ENCODE measurements at places on chromosomes 6 and 20. TPM values are rescaled to one million over a fixed set of nuclear protein-coding genes. Genes with fewer than 3 reads are reported as not detected.

The ECHDC1 gene
- 115 TPM for total RNA-seq

The MUC21 gene
- not detected for total RNA-seq

The NCOA5 gene
- 20.4 TPM for total RNA-seq

The NEDD9 gene
- 4.3 TPM for total RNA-seq

The OVOL2 gene
- total RNA-seq = not detected

The MAK gene
- not detected for total RNA-seq

The MED20 gene
- 30.6 TPM for total RNA-seq

The SSTR4 gene
- not detected for total RNA-seq

The VIP gene
- total RNA-seq = 0.32 TPM

The SLC22A3 gene
- total RNA-seq = not detected

The PARD6B gene
- total RNA-seq = not detected

The OSTM1 gene
- total RNA-seq = 25.9 TPM

The DLK2 gene
- total RNA-seq = 0.51 TPM

The C20orf144 gene
- 0.63 TPM for total RNA-seq

DNA sequence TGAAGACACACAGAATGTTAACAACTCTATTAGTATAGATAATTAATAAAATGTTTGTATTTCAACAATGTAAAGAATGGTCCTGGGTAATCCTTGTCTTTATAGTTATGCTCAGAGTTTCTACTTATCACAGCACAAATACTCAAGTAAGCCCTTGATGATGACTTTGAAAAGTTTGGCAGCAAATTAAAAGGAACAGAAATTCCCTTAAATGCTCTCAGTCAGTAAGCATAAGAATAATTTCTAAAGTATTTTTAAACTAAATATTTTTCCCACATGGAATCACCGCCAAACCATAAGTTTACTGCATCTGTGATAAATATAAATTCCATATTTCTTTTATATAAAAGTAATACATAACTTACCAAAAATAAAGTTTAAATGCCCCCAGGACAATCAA lies 96.1 kb downstream of the COL12A1 start:
- no peak for DNase-seq

- DNase-seq = peak; percentile 25
These were observed 28.3 kb upstream of the FBXO30 start for GRCh38 chr6:145842693-145843546.

- no peak for DNase-seq
These were observed 74.3 kb downstream of the ARID1B start for GRCh38 chr6:156851454-156851921.

GRCh38 chr20:16224836-16225235 lies 348.4 kb downstream of the KIF16B start:
- DNase-seq = no peak

- no peak for DNase-seq
These were observed 1123.5 kb upstream of the MAP3K7 start for GRCh38 chr6:91710342-91710741.

GRCh38 chr20:56368351-56369134 lies 9.8 kb downstream of the FAM210B start:
- DNase-seq = no peak

GRCh38 chr6:106453756-106454367 lies 93.3 kb downstream of the CRYBG1 start:
- no peak for DNase-seq

DNA sequence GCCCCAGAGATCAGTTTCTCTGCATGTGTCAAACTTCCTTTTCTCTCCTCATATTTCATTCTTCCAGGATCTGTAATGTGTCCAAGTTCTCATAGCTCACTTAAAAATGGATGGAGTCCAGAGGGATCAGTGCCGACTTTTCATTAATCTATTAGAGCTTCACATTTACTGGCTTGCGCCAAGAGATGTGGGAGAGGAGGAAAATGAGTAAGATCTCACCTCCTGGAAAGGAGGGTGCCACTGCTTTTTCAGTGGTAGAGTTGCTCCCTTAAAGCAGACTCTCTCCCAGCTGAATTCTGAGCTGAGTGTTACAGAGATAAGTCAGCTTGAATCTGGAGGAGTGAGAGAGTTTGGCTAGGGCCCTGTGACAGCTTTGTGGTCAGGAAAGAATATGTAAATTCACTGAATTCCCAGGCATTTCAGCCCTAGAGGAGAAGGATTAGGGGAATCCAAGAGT lies 175.9 kb downstream of the SOX4 start:
- peak; percentile 89 for DNase-seq

DNA sequence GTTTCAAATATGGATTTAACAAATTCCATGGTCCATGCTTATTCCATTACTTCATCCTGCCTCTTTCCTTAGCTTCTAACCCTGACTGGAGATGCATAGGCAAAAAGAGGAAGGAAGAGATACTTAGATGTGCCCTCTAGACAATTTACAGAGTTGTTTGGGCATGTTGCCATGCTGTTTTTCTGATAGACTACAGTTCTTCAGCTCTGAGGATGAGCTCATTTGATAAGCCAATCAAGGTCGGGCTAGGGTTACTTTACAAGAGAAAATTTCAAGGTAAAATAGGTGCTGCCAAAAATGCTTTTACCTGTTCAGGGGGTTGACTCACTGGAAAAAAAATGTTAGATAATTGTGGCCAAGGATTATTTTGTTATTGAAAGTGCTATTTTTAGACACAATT lies 5.9 kb downstream of the HCRTR2 start:
- no peak for DNase-seq

- DNase-seq = no peak
These were observed 239.2 kb upstream of the SASH1 start for GRCh38 chr6:148103436-148103835.

DNA sequence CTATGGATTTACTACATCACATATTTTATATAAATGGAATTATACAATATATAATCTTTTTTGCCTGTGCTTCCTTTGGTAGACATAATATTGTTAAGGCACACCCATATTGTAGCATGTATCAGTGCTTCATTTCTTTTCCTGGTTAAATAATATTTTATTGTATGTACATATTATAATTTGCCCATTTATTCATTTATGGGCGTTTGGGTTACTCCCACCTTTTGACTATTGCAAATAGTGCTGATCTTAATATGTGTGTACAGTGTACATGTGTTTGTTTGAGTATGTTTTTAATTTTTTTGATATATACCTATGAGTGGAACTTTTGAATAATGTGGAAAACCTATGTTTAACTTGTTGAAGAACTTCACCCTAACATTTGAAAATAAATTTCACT lies 804.2 kb downstream of the DHX35 start:
- DNase-seq = no peak

GRCh38 chr6:19303383-19303782 lies 533.8 kb upstream of the ID4 start:
- DNase-seq = peak; percentile 16

DNA sequence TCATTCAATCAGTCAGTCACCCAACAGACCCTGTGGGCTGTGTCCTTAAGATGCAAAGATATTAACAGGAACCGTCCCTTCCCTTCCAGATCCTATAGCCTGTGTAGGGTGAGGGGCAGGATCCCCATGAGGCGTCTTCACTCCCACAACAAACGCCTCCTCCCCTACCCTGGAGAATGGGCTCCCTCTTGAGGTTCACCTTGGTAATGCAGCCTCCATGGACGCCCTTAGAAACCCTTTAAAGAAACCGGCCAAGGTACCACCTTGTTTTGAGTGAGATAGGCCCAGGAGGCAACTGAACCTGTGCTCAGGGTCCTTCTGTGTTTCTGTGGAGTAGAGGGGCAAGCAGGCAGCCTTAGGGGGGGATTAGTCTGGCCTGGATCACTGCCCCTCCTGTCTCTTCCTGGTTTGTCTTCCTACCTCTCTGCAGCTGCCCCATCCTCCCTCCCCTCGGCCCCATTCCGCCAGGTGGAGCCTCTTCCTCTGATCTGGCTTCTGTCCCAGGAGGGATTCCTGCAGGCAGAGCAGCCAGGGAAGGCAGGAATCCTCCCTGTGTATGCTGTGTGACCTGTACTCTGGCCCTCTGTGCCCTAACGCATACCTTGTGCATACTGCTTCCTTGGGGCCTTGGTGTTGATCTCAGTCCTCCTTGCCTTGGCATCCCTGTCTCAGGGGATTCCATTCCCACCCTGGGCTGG lies 6.6 kb upstream of the GUCA1A start:
- DNase-seq = peak; percentile 48

DNA sequence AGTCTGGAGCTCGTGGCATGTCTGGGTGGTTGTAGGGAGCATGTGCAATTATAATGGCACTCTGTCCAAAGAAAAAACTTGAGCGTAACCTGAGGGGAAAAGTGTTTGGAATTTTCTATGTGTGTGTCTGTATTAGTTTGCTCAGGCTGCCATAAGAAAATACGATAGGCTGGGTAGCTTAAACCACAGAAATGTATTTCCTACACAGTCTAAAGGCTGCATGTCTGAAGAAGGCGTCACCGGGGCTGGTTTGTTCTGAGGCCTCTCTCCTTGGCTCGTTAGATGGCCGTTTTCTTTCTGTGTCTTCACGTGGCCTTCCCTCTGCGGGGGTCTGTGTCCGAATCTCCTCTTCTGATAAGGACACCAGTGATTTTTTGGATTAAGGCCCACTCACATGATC lies 59.0 kb downstream of the IGF2R start:
- DNase-seq = no peak

DNA sequence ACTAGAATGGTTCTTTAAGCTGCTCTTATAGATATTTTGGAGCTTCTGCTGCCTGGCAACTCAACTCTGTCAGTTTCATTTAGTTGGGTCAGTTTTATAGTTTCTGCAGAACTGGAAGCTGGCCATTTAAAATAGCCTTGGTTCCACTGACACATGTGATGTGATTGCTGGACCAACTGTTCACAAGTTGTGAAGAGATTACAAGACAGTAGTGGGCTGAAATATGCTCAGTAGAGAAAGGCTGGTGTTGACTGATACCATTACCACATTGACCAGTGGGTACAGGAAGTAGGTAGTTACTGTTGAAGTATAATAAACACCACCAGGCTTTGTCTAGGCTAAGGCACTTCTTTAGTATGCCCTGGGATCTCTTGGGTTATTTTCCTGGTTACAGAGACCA lies 39.0 kb downstream of the BCKDHB start:
- DNase-seq = no peak

GRCh38 chr6:23650676-23651075 lies 475.3 kb upstream of the NRSN1 start:
- DNase-seq = no peak

- DNase-seq = no peak
These were observed 36.6 kb downstream of the DUSP22 start for GRCh38 chr6:328924-329323.

DNA sequence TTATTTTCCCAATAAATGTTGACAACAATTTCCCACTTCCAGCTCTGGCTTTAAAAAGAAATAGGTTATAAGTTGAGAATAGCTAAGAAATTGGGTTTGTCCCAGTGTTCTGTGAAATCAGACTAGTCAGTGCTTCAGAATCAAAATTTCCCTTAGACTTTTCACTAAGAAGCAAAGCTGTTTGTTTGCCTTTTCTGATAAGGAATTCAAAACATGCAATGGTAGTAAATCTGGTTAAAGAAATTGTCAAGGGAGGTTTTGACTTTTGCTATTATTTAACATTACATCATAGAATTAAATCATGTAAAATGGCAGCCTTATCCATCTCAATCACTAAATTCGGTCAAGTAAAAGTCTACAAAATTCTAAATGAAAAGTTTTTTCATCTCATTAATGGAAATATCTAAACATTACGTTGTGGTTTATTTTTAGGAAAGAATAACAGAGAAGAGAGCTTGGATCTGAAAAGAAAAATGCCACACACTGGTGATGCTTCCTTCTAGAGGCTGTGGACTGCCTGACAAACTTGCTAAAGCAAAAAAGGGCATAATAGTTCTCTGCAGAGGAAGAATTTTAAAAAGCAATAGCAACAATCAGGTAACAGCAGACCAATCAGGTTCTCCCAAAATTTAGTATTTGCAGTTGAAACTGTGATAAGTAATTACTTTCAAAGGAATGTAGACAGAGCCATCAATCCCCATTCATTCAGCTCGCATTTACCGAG lies 36.4 kb downstream of the PLAGL1 start:
- no peak for DNase-seq

GRCh38 chr6:80357081-80357480 lies 250.6 kb downstream of the BCKDHB start:
- no peak for DNase-seq

DNA sequence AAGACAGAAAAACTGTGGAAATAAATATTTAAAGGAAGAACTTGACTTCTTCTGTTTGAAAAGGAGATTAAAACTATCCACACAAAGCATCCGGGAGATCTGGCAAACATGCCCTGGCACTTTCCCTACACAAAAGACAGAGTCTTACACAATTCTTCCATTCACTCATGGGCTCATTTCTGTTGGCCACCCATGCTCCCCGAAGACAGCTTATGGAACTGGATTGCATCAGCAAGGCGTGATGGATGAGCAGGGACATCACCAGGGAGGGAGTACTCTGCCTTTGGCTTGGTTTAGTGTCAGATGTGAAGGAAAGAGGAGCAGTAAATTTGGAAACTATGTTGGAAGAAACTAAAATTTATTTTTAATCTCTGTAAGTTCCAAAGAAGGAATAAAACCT lies 379.3 kb downstream of the CD109 start:
- DNase-seq = peak; percentile 86

DNA sequence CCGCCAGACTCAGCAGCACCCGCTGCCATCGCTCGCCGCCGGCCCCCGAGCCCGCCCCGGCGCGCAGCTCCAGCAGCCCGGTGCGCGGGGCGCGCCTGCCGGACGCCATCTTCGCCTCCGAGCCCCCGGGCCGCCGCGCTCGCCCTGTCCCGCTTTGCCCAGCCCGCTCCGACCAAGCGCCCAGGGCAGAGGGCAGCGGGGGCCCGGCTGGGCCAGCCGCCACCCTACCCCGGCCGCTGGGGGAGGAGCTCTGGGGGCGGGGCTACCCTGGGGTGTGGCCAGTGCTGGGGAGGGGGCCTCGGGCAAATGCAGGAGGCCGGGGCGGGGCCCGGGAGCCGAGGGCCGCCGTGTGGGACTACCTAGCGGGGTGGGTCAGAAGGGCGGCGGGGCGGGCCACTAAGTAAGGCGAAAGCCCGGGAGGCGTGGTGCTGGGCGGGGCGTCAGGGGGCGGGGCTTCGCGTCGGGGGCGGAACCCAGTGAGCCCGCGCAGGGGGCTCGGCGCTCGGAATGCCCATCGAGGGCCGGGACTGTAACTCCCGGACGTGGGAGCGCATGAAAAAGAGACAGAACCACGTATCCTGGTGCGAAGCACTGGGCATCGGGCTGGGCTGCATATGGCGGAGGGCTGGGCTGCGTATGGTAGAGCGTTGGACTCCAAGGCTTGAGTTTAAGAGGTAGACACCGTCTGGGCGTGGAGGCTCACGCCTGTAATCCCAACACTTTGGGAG lies at the start of gene SNTA1:
Gene SNTA1, minus strand, starts transcription at position 252 of the 728 bp plus-strand sequence. Its CDS starts 143 bp downstream, at position 109.
- DNase-seq = peak; percentile 87

DNA sequence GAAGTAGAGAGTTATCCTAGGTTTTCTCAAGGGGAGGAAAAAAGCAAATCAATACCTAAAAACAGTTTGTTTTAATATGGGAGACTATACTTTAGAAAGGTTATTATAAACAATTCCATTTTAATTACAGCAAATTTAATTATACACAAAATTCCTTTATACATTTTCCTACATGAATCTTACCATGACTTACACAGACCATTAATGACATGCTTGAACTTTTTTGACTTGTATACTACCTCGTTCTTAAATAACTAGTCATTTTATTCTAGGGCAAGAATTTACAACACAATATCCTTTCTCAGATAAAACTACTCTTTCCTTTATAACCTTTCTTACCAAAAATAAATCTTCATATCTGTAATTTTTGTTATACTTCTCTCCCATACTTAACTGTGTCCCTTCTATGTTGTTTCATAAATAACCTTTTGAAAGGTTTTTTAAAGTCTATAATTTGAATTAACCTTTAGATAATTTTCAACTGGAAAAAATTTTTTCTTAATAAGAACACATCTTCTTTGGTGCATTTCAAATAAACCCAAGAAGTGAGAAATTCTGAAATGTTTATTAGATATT lies 729.4 kb downstream of the TENT5A start:
- DNase-seq = no peak

- DNase-seq = peak; percentile 55
These were observed 47.5 kb downstream of the DSTN start for GRCh38 chr20:17617212-17617867.

Measured in GM23248 (cell line).